Astrocyte of the spinal cord (primary cell): ENCODE measurements at places on chromosomes 2 and 18.

DNA sequence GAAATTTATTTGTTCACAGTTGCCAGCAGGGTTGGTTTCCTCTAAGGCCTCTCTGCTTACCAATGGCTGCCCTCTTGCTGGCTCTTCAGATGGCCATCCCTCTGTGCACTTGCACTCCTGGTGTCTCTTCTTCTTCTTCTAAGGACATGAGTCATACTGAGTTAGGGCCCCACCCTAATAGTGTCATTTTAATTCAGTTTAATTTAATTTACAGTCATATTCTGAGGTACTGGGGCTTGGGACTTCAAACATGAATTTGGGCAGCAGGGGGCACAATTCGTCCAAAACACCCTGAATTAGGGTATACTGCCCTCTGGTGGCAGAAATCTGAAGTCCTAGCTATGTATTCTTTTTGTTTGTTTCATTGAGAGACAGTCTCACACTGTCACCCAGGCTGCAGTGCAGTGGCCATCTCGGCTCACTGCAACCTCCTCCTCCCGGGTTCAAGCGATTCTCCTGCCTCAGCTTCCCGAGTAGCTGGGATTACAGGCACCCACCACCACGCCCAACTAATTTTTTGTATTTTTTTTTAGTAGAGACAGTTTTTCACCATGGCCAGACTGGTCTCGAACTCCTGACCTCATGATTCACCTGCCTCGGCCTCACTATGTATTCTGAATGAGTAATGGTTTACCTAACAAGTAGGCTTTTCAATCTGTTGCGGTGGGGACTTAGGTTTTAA lies 19.8 kb downstream of the SLC4A1AP start:
- DNase-seq: peak; percentile 90

GRCh38 chr18:47585136-47585535 lies 333.7 kb upstream of the SKOR2 start:
- DNase-seq: no peak

DNA sequence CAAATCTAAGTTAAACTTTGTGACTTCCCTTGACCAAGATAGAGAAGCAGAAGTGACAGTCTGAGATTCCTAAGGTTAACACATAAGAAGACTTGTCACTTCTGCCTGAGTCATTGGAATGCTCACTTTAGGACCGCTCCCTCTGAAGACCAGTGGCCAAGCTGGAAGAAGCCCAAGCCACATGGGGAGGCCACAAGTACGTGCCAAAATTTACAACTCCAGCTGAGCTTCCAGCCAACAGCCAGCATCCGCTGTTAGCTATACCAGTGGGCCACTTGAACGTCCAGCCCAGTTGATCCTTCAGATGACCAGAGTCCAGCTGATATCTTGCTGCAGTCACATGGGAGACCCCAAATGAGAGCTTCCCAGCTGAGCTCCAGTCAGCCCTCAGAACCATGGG lies 18.1 kb upstream of the ANTXR1 start:
- DNase-seq: peak; percentile 87

DNA sequence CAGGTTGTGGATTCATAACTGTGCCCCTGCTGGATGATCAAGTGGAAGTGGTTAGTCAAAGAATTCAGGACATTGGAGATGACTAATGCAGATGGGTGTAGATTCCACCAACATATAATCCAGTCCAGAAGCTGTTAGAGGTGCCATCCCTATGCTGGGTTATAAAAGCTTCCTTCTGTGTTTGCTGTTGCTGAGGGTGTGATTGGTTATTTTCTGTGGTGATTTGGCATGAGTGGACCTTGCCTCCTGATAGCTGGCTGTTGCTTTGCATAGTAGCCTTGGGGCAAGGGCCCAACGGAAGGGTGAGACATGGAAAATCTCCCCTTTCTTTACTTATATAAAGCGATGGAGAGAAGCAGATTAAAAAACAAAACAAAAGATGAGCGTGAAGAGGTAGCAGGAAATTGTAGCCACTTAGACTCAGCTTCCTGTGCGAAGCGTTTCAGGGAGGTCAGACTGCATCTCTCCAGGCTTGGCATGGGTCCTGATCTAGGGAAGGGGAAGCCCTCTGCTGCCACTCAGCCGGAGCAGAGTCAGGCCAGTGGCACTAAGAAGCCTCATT lies 190.4 kb downstream of the FMNL2 start:
- DNase-seq: peak; percentile 74

GRCh38 chr2:45433363-45433762 lies 177.7 kb downstream of the SRBD1 start:
- DNase-seq: no peak

GRCh38 chr2:9071032-9071431 lies 67.5 kb upstream of the MBOAT2 start:
- DNase-seq: peak; percentile 82

GRCh38 chr18:79600141-79600540 lies 79.5 kb upstream of the CTDP1 start:
- DNase-seq: no peak

GRCh38 chr2:121171625-121172119 lies 113.3 kb downstream of the TFCP2L1 start:
- DNase-seq: no peak

DNA sequence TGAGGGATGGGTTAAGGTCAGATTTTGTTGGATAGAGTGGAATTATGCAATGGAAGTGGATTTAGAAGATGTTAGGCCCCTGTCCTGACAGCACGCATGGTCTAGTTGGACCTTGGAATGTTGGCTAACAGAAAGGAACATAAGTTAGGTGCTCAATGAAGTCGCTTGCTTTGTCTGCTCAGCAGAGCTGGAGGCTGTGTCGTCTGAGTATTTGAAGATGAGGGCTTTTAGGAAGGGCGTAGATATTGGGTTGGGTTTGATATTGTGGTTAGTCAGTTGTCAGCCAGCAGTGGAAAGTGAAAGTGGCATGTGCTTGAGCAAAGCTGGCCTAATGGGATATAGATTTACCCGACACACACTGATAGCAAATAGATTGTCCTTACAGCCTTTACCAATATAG lies 239.3 kb downstream of the PRKCE start:
- DNase-seq: no peak

- DNase-seq: no peak
Observed at GRCh38 chr18:58225101-58225500, 181.1 kb downstream of the NEDD4L start.

GRCh38 chr2:130372055-130372832 lies 16.4 kb downstream of the PTPN18 start:
- DNase-seq: peak; percentile 79

DNA sequence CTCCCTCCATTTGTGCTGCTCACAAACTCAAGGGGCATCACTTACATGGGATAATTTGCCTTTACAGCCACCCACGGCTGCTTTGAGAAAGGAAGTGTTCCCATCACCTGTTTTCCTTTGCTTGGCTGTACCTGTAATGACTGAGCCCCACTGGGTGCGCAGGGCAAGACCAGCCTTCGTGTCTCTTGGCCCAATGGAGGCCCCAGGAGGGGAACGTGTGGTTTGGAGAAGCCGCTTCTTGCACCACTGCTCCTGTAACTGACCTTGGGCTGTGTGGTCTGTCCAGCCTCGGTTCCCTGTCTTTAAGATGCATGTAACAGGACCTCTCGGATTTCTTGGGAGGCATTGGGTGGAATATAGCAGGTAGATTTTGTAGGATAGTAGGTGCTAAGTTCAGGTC lies 41.1 kb downstream of the LDLRAD4 start:
- DNase-seq: no peak
